ENCODE measurements at places on chromosomes 3 and 15.

GRCh38 chr3:18735005-18735404 is 309.9 kb upstream of the SATB1 start:
- no peak for DNase-seq

GRCh38 chr3:67204951-67205350 is 206.8 kb downstream of the KBTBD8 start:
- no peak for DNase-seq

DNA sequence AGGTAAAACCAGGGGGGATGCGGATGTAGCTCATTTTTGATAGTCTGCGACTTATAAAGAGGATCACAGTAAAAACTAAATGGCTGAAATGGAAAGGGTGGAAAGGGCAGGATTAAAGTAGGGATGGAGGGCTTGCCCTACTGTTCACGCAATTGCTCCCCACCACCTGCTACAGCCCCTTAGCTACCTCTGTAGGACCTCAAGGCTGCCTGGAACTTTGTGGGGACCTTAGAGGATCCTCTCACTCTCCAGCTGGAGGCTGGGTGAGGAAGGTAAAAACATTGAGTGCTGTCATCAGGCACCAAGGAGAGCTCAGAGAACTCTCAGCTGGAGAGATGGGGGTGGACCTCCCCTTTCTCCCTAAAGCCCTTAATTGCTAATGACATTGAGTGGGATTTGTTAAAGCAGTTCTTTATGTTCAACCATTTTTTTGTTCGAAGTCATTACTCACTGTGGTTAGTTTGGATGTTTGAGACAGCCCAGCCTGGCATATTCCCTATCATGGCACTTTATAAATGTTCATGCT is 213.0 kb downstream of the CLSTN2 start:
- DNase-seq, result no peak

DNA sequence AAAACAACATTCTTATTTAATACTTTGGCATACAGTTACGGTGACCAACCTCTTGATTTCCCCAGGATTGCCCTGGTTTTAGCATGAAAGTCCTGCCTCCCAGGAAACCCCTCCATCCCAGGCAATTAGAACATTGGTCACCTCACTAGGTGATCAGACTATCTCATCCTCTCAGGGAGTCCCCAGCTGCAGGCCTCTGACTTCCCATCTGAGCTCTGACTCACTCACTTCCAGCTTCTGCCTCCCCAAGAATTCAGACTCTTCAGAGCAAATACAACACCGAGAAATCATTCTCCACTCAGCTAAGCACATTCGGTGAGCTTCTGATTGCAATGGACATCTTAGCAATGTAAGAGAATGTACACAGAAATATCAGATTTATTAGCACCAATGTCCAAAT is 92.4 kb upstream of the HES1 start:
- DNase-seq, result peak; percentile 49

DNA sequence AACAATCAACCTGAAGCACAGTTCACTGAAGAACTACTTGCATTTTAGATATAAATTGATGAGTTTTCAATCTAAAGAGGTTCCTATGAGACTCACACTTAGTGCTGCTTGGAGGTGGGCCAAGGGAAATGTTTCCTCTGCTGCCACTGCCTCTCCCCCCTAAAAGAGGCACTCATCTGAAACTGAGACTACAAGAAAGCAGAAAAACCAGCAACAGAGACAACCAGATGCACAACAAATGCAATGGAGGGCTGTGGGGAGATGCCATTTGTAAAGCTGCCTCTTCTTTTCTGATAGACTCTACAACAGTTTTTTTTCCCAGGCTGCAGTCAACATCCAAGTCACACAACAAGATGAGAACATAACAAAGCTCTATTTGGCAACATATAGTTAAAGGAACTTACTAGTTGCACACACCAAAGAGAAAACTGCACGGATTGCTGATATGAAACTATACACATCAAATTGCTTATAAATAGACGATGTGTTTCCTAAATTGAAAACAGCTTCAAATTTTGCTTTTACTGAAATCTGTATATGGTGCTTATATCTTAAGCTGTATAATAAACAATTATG is 11.0 kb downstream of the TSPAN3 start:
- DNase-seq, result no peak

DNA sequence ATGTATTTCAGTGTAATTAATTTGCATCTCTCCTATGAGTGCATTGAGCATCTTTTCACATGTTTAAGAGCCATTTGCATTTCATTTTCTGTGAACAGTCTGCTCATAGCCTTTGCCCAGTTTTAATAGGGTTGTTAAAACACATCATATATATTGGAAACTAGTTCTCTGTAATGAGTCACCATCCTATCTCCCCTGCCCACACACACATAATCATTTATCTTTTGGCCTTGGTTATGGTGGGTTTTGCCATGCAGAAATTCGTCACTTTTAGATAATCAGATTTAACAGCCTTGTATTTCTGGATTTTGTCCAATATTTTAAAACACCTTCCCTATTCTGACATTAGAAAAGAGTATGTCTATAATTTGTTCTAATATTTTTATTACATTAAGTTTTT is 11.9 kb upstream of the CHRM5 start:
- no peak for DNase-seq

GRCh38 chr15:60316961-60317360 is 80.8 kb downstream of the ANXA2 start:
- DNase-seq, result no peak

- no peak for DNase-seq
Measured at GRCh38 chr3:105856605-105857004, 12.2 kb downstream of the CBLB start.

DNA sequence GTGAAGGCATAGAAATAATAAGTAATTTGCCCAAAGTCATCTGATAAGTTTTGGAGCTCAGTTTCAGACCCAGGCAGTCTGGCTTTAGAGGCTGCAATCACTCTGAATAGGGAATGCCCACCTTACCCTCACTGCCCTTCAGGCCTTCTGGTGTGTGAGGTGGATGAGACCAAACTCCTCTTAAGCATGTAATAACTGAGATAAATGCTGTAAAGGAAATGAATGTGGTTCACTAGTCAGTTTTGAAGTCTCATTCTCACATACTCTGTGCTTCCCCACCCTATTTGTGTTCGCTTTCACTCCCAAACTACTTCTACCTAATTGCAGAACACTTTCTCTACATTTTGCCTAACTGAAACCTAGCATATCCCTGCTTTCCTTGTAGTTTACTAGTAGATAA is 144.1 kb downstream of the FILIP1L start:
- no peak for DNase-seq

GRCh38 chr3:49277383-49277775 is 347 bp upstream of the C3orf62 start:
- no peak for DNase-seq

DNA sequence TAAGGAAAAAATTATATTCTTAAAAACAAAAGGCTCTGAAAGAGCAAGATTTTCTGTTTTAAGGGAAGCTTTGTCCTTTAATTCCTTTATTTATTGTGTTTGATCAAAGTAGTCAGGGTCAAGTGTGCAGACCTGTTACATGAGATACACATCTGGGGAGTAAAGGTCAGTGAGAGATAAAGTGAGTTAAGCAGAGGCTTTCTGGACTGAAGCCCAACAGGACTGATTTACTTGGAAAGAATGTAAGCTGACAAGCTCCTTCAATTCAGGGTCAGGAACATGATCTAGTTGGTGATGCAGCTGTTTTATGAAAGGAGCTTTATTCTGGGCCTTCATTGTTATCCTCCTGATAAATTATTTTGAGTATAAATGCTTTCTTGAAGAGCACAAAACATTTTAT is 20.7 kb upstream of the OTOL1 start:
- DNase-seq, result no peak

DNA sequence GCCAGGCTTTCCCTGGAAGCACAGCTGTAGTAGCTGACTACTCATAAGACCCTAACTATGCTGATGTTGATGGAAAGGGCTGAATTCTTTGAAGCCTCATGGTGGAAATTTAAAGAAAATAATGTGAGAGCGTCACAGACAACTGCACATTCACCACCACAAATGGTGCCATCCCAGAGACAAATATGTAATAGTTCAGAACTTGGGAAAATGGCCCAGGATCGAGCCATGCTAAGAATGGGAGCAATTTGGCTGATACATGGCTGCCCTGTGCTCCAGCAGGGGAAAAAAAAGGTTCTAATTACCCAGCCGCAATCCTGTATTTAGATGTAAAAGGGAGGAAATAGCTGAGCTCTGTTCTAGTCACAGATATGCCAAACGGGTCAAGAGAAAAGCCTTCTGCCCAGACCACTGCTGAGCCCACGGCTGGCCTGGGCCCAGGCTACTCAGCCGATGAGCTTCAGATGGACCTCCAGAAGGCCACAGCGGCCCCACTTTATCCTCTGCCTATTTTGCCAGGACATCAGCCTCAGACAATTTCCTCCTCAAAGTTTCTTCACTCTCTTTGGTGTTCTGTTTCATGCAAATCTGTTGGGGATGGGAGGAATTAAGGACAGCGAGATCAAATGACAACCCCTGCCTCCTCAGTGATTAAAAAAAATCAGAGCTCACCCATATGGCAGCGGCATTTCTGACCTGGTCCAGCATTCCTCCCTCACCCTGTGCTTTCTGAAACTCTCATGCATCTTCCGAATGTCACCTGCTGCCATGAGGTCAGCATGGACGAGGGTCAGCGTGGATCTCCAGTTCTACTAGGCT is 54.5 kb upstream of the MEX3B start:
- no peak for DNase-seq

DNA sequence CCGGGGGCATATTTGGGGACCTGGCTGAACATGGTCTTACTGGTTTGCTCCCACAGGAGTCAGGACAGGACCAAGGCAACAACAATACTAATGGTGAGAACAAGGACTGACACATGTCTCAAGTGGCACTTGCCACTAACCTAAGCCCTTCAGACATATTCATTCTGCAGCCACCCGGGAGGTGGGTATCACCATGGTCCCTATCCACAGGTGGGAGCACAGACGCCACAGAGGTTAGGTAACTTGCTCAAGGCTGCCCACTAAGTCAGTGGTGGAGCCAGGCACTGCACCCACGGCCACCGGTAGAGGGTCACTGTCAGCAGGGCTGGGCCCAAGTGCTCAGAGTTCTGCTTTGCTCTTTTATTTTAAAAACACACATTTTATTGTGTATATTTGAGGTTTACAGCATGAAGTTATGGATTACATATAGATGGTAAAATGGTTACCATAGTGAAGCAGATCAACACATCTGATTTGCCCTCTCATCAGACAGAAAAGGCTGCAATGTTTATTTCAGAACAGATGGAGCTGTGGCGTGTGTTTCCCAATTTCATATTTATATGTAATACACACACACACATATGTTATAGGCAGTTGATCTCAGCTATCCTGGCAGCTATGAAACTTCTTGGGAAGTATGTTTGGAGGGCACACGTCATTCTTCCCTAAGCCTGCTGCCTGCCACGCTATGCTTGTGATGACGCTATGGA is 30.0 kb upstream of the SLC41A3 start:
- DNase-seq, result no peak

- no peak for DNase-seq
Measured at GRCh38 chr3:128311441-128311844, 155.2 kb downstream of the DNAJB8 start.

- no peak for DNase-seq
Measured at GRCh38 chr3:118187221-118187620, 847.4 kb downstream of the IGSF11 start.

DNA sequence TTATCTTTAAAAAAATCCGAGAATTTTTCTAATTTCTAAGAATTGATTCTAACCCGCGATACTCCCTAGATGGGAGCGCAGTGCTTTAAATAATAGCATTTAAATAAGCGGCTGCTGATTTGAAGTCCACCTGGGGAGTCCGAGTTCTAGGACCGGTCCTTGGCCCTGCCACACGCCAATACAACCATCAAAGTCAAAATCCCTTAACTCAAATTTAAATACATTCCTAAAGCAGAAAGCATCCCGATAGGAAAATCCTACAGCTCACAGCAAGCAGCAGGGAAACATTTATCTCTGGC is 508 bp upstream of the ECT2 start:
- DNase-seq, result no peak

- no peak for DNase-seq
Measured at GRCh38 chr3:147404800-147405230, 1.5 kb downstream of the ZIC4 start.

DNA sequence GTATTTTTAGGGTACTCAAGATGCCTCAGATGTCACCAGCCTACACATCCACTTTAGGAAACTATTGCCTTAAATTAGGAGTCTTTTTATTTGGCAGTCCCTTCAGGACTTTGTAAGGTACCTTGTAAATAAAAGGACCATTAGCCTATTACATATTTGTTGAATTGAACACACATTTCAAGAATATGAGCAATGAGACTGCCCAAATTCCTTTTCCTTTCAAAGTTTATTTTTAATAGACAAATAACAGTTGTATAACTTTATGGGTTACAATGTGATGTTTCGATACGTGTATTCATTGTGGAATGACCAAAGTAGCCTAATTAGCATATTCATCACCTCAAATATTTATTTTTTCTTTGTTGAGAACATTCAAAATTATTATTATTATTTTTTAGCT is 176.7 kb upstream of the PDZRN3 start:
- no peak for DNase-seq

DNA sequence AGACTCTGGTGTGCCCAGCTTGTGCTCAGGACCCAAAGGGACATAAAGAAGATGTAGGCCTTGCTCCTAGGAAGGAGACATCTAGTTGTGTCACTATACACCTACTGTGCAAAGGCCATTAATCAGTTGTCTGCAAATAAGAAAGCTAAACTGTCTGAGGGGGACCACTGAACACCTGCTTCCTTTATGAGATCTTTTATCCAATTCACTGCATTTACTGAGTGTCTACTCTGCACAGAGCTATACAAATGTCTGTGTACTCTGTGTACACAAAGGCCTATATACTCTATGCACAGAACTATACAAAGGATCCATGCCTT is 124.8 kb downstream of the CTNNB1 start:
- no peak for DNase-seq

DNA sequence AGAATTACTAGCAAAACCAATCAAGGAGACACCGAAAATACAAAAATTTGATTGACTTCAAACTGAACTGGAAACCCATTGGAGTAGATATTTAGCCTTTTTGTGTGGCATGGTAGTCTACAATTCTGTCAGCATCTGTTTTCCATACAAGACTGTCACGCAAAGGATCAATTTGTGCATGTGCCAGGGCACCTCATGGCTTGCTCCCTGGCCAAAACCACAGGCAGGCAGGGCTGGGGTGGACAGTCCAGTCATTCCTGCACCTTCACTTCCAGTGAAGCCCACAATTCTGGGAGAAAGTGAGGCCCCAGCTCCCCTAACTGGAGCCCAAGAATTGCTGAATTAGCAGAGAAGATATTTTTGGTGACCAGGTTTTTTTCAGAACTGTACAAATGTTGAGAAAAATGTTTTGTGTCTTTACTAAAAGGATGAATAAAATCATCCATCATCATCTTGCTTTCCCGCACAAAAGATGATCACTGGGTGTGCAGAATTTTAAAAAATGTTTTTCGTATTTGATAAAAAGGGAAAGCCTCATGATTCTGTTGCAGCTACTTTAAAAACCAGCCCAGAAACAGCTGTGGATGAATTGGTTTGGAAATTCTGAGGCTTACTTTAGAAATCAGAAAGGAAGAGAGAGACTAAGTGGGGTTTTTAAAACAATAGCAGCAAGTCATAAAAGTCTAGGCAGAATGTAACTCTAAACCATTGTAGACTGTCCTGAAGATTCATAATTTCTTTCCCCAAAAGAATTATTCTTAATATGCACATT is 86.4 kb downstream of the PCCB start:
- no peak for DNase-seq

GRCh38 chr3:34207806-34208205 is 409.4 kb downstream of the PDCD6IP start:
- peak; percentile 65 for DNase-seq
